ENCODE measurements at places on chromosomes 7 and 10. TPM values are rescaled to one million over a fixed set of nuclear protein-coding genes. Genes with fewer than 3 reads are reported as not detected.

Gene GBX1
- total RNA-seq, result not detected

- H3K27ac ChIP-seq, result no peak overlapping the region
- no peaks in the 10 kb centered on the region for H3K36me3 ChIP-seq
- no peaks in the 10 kb centered on the region for H3K4me1 ChIP-seq
- no peaks in the 10 kb centered on the region for H3K27me3 ChIP-seq
- no peak for DNase-seq
- H3K4me3 ChIP-seq, result no peak overlapping the region
Observed at GRCh38 chr10:1141261-1141660, 85.1 kb downstream of the WDR37 start.

GRCh38 chr10:102654969-102655368 is 10.7 kb downstream of the TRIM8 start:
- no peaks in the 10 kb centered on the region for H3K4me1 ChIP-seq
- no peak overlapping the region for H3K27ac ChIP-seq
- H3K36me3 ChIP-seq, result peaks cover 56% of the 10 kb centered on the region
- H3K4me3 ChIP-seq, result no peak overlapping the region

DNA sequence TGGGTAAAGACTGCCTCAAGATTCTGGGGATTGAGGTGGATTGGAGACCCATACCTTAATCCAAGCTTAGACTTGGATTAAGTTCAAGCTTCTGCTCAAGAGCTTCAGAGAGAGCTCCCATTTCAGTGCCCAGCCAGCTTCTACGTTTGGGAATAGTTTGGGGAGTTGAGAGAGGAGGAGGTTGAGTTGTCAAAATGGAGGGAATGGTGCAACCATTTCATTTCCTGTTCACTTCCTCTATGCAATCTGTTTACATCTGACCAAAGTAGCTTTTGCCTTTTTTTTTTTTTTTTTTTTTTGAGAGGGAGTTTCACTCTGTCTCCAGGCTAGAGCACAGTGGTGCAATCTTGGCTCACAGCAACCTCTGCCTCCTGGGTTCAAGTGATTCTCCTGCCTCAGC is 65.8 kb downstream of the ENTPD1 start:
- DNase-seq, result no peak
- H3K27me3 ChIP-seq, result no peaks in the 10 kb centered on the region
- no peaks in the 10 kb centered on the region for H3K4me1 ChIP-seq
- H3K4me3 ChIP-seq, result no peak overlapping the region
- no peak overlapping the region for H3K27ac ChIP-seq
- no peaks in the 10 kb centered on the region for H3K36me3 ChIP-seq

Gene NCF1
- 0.33 TPM for total RNA-seq

Gene TBX20
- total RNA-seq, result not detected

GRCh38 chr10:121076776-121077715 is 225.9 kb downstream of the WDR11 start:
- H3K4me3 ChIP-seq, result no peak overlapping the region
- H3K4me1 ChIP-seq, result peaks cover 2% of the 10 kb centered on the region
- H3K27me3 ChIP-seq, result no peaks in the 10 kb centered on the region

GRCh38 chr7:43542716-43543115 is 40.2 kb upstream of the STK17A start:
- DNase-seq, result no peak
- H3K27ac ChIP-seq, result no peak overlapping the region
- H3K27me3 ChIP-seq, result no peaks in the 10 kb centered on the region
- H3K4me3 ChIP-seq, result no peak overlapping the region
- no peaks in the 10 kb centered on the region for H3K36me3 ChIP-seq

DNA sequence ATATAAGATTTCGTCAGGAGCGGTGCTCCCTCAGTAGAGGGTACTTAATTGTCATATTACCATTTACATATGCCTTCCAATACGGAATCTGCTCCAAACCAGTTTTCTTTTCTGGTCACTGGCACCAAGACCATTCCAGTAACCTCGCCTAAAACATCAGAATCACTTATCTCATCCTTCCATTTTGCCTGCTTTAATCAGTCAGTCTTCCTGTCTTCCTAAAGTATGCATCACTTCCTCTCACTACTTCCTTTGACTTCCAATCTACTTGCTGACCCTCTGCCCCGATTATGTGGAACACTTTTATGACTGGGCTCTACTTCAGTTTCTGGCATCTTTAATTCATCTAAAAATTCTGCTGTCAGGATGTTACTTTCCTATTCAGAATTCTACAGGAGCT is 33.5 kb downstream of the CUL2 start:
- no peak overlapping the region for H3K27ac ChIP-seq
- no peak for DNase-seq
- H3K4me3 ChIP-seq, result no peak overlapping the region
- no peaks in the 10 kb centered on the region for H3K27me3 ChIP-seq
- peaks cover 3% of the 10 kb centered on the region for H3K4me1 ChIP-seq

DNA sequence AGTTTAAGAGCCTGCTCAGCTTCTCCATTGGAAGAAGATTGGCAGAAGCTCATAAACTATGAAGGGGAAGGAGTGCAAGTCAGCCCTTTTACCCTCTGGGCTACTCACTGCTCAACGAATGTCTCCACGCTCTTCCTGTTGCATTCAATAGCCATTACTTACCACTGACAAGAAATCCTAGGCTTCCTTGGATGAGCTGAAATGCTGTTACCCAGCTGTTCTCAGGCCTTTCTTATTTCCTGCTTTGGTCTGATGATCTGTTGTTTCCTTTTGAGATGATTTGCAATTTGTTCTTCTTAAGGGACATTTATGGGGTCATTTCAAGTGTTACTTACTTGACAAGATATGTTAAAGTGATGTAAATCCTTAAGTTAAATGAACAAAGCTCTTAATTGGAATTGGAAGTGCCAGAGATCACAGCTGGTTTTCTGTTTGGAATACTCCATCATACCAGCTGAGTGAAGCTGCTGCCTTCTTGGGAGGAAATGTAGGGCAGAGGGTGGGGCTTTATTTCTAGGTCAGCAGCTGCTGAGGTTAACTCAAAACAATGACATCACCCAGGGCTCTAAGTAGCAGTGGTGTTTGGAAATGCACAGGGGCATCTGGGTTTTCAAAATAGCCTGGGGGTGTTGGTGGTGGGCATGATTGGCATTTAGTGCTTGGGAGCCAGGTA is 170.0 kb downstream of the PRKCQ start:
- DNase-seq, result no peak
- no peak overlapping the region for H3K4me3 ChIP-seq
- no peak overlapping the region for H3K27ac ChIP-seq
- no peaks in the 10 kb centered on the region for H3K4me1 ChIP-seq
- no peaks in the 10 kb centered on the region for H3K27me3 ChIP-seq

DNA sequence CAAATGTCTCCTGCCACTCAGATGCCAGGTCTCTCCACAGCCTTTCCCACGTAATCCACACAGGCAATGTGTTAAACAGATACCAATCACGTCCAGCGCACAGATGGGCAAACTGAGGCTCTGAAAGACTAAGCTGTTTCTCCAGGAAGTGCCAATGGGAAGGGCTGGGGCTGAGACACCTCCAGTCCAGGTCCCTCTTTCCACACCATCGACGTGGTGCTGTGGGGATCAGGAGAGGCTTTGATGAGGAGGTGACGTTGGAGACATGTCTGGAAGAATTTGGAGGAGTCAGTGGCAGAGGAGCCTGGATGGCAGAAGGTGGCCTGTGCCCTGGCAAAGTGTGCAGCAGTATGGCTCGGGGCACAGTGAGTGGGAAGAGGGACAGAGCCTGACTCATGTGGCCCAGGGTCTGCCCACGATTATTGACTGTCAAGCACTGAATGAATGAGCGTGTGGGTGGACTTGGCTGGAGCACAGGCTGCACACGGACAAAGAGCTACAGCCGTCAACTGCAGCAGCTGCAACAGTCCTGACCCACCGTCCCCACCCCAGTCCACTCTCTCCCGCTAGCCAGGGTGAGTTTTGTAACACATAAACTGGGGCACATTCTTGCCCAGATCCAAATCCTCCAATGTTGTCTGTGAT is 40.8 kb upstream of the HSPA12A start:
- H3K4me1 ChIP-seq, result no peaks in the 10 kb centered on the region
- no peaks in the 10 kb centered on the region for H3K36me3 ChIP-seq
- no peaks in the 10 kb centered on the region for H3K27me3 ChIP-seq
- H3K4me3 ChIP-seq, result no peak overlapping the region
- no peak overlapping the region for H3K27ac ChIP-seq
- DNase-seq, result no peak

Gene H2AZ2
- total RNA-seq, result 208 TPM

GRCh38 chr10:1395025-1395480 is 338.9 kb downstream of the WDR37 start:
- DNase-seq, result no peak
- no peaks in the 10 kb centered on the region for H3K36me3 ChIP-seq
- no peaks in the 10 kb centered on the region for H3K4me1 ChIP-seq
- H3K27ac ChIP-seq, result no peak overlapping the region
- H3K4me3 ChIP-seq, result no peak overlapping the region

Gene HYAL4
- total RNA-seq, result not detected

DNA sequence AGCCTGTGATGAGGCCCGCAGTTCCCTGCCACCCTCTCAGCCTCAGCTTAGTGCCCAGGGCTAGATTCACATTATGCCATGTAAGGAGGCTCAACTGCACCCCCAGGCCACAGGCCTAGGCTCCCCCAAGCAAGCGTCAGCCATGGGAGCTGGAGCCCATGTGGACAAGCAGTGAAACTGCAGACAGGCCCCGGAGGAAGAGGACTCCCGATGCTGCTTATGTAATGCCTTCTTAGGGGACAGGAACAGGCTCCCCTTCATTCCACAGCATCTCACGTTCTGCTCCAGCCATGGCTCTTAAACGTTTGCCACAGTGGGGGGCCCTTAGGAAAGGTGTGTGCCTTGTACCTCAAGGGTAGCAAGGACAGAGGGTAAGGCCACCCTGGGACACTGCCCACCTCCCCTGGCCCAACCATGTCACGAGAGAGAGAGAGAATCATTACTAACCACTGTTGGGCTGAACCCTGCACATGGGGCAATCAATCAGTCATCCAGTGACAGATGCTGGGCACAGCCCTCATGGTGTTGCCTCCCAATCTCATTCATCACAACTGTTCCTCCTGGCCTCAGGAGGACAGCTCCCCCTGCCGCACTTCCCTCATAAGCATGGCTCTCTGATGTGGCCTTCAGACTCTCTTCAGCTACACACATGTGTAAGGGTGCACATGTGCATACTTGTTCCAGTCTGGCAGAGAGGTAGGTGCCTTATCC is 263.0 kb downstream of the GRID1 start:
- no peak overlapping the region for H3K4me3 ChIP-seq
- no peak for DNase-seq
- H3K27ac ChIP-seq, result no peak overlapping the region
- H3K4me1 ChIP-seq, result no peaks in the 10 kb centered on the region

DNA sequence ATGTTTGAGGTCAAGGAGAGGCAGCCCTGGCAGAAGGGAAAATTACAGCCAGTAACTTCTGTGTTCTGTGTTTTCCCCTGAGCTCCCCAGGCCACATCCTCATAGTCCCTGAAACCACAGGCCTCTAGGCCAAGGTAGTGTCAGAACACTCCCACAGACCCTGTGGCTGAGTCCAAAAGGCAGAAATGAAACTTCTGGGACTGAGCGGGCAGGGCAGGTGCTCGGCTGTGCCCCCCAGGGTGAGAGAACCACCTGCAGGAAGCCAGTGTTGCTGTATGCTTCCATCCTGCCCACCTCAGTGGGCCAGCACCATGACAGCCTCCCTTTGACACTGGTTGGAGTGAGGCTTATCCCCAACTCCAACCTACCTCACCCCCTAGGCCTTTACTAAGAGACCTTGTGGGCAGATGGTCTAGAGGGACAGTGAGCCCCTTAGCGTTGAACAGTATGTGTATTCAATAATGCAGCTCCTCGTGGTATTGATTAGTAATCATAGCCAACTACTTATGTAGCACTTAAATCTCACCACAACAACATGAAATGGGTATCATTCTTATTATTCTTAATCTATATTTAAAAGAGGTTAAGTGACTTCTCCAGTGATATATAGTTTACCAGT is 30.3 kb downstream of the PIK3CG start:
- no peak overlapping the region for H3K27ac ChIP-seq
- H3K36me3 ChIP-seq, result no peaks in the 10 kb centered on the region
- H3K4me3 ChIP-seq, result no peak overlapping the region
- no peak for DNase-seq

- no peak for DNase-seq
- H3K4me3 ChIP-seq, result no peak overlapping the region
- H3K36me3 ChIP-seq, result no peaks in the 10 kb centered on the region
- H3K4me1 ChIP-seq, result 0 out of 2 replicates have a peak, but pooled peaks cover 2% of the 10 kb centered on the region
- no peak overlapping the region for H3K27ac ChIP-seq
- no peaks in the 10 kb centered on the region for H3K27me3 ChIP-seq
Observed at GRCh38 chr10:127548022-127548421, 1.1 kb upstream of the NPS start.

Gene THSD7A
- 0.88 TPM for total RNA-seq

DNA sequence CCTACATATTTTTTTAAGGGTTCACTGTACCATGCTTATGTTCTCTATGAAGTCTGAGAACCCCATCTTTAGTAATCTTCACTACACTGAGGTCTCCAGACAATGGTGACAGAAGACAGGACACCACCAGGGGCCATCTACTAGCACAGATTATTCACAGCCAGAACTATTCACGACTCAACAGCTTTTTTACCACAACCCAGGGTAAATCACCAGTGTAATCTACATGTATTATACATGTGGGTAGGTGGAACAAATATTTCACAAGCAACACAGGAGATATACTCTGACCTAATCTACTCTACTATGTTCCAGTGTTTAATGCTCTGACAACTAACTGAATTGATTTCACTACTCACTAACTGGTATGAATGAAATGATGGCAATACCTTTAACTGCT is 136.1 kb downstream of the ELMO1 start:
- no peak for DNase-seq
- no peak overlapping the region for H3K4me3 ChIP-seq
- H3K27me3 ChIP-seq, result no peaks in the 10 kb centered on the region
- no peak overlapping the region for H3K27ac ChIP-seq

Gene FAM25A
- total RNA-seq, result not detected

GRCh38 chr7:147607157-147607800 is 983.3 kb upstream of the C7orf33 start:
- peak; percentile 83 for DNase-seq
- H3K4me1 ChIP-seq, result peaks cover 11% of the 10 kb centered on the region
- peaks cover 12% of the 10 kb centered on the region for H3K36me3 ChIP-seq
- H3K27ac ChIP-seq, result no peak overlapping the region
- H3K4me3 ChIP-seq, result no peak overlapping the region
- H3K27me3 ChIP-seq, result no peaks in the 10 kb centered on the region

Gene RNF32
- 0.83 TPM for total RNA-seq

GRCh38 chr10:109912335-109913281 is 10.7 kb downstream of the XPNPEP1 start:
- peaks cover 14% of the 10 kb centered on the region for H3K36me3 ChIP-seq
- no peak overlapping the region for H3K4me3 ChIP-seq
- H3K27ac ChIP-seq, result no peak overlapping the region
- H3K27me3 ChIP-seq, result no peaks in the 10 kb centered on the region
- H3K4me1 ChIP-seq, result no peaks in the 10 kb centered on the region

DNA sequence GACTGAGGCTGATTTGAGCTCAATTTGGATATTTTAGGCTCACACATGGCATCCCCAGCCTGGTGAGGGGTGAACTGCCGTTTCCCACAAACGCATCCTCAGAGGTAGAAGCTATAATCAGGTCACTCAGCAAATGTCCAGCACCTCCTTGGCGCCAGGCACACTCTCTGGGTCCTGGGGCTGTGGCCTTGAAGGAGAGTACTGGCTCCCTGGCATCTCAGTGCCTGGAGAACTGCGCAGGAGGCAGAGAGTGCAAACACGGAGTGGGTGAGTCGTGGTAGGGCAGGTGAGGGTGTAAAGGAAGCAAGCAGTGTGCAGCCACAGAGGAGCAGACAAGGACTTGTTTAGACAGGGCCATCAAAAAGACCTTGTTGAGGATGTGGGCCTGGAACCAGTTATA is 224.0 kb upstream of the ZNF32 start:
- no peak overlapping the region for H3K4me3 ChIP-seq
- H3K27me3 ChIP-seq, result peaks cover 3% of the 10 kb centered on the region
- no peaks in the 10 kb centered on the region for H3K4me1 ChIP-seq
- H3K36me3 ChIP-seq, result no peaks in the 10 kb centered on the region
- H3K27ac ChIP-seq, result no peak overlapping the region

GRCh38 chr10:121845044-121845784 is 82.6 kb downstream of the ATE1 start:
- H3K4me1 ChIP-seq, result no peaks in the 10 kb centered on the region
- H3K27me3 ChIP-seq, result no peaks in the 10 kb centered on the region
- no peak for DNase-seq
